ENCODE measurements at places on chromosomes 6 and 20.

- DNase-seq = no peak
Observed at GRCh38 chr6:11950109-11950508, 62.0 kb upstream of the HIVEP1 start.

DNA sequence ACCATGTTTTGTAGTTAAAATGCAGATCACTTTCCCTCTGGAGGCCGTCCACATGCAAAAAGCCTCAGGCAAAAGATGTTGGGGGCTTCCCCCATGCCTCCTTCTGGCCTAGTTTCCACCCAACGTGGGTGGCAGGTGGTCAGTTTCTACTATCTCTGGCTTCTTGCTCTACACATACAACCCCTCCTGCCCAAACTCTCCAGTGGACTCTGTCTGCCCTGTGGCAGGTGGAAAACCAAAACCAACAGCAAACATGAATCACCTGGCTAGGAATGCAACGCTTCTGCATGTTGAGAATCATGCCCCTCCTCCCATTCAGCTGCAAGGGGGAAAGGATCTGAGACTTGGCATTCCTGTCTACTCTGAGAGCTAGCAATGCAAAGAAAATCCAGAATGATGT lies 94.8 kb downstream of the MBOAT1 start:
- no peak for DNase-seq

DNA sequence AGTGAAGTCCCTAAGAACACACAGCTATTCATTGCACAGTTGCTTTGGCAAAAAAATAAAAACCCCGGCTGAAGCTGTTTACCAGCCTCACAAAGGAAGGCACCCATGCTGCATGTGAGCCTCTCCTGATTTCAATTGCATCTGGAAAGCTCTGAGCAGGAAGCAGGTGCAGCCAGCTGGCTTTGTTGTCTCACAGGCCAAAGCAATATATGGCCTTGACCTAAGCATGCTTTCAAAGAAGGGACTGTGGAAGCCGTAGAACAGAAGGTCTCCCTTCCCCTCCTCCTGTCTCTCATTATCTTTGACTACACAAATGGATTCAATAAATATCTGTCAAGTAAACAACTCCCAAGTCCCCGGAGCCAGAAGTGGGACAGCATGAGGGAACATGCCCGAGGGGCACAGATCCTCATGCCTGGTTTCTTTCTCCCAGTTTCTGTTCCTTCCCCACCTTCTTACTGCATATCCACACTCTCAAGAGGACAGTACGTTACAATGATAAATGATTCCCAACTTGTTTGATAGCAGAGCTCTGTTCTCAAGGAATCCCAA lies 57.2 kb upstream of the PCSK2 start:
- no peak for DNase-seq

- no peak for DNase-seq
Observed at GRCh38 chr6:160082627-160083026, 39.0 kb upstream of the SLC22A1 start.

DNA sequence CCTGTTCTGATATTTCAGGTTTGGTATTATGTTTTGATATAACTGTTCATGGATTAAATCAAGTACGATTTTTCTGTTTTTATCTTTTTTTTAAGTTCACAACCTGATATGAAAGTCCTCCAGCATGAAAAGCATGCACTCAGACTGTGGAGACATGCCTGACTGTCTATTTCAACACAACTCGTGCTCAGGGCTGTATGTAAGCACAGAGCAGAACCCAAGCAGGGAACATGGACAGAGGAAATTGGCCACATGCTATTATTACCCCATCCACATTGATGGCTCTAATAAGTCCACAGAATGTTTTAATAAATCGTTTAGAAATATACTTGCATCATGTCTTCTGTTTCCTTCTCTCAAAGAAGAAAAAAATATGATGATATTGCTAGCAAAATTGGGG lies 730.4 kb downstream of the C6orf118 start:
- DNase-seq = no peak

DNA sequence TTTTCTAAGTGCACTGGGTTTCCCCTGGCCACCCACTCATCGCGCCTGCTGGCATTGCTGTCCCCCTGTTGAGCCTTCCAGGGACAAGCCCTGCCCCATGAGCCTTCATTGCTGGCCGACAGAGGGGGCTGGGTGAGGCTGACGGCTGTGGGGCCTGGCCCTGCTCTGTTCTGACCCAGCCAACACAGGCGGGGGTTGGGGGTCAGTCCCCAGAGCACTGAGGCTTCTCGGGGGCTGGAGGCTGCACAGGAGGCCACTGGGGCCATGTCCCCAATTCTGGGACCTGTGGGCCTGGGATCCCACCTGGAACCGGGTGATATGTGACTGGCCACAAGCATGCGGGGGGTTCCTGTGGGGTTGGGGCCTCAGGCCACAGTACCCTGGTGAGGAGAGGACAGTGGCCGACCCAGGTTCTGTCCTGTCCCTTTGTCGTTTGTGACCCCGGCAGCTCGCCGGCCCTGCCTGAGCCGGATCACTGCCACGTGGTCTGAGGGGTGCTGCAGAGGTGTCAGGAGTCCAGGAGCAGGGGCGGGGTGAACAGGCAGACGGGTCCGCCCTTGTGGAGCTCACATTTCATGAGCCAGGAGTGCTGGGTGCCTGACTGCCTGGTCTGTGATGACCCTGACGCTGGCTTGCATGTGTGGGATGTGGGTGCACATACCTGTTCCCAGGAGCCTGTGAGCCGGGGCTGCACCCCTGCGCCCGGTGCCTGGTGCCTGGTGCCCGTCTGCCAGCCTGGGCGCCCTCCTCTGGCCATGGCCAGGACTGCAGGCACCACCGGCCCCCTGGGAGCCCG lies 2.1 kb upstream of the COL20A1 start:
- peak; percentile 35 for DNase-seq

DNA sequence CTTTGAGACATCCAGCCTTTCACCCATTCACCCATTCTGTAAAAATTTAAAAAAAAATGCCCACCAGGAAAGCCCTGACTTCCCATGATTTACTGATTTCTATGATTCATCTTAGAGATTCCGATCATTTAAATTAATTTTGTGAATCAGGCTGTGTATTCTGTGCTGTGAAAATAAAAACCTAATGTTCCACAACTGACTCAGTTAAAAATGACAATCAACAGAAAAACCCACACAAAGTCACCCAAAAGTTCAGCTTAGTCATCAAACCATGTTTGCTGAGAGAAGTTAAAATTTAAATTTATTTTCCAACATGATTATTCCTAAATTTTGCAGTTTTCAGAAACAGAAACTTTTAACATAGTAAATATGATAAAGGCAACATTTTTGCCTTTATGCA lies 509.9 kb downstream of the TENT5A start:
- no peak for DNase-seq

DNA sequence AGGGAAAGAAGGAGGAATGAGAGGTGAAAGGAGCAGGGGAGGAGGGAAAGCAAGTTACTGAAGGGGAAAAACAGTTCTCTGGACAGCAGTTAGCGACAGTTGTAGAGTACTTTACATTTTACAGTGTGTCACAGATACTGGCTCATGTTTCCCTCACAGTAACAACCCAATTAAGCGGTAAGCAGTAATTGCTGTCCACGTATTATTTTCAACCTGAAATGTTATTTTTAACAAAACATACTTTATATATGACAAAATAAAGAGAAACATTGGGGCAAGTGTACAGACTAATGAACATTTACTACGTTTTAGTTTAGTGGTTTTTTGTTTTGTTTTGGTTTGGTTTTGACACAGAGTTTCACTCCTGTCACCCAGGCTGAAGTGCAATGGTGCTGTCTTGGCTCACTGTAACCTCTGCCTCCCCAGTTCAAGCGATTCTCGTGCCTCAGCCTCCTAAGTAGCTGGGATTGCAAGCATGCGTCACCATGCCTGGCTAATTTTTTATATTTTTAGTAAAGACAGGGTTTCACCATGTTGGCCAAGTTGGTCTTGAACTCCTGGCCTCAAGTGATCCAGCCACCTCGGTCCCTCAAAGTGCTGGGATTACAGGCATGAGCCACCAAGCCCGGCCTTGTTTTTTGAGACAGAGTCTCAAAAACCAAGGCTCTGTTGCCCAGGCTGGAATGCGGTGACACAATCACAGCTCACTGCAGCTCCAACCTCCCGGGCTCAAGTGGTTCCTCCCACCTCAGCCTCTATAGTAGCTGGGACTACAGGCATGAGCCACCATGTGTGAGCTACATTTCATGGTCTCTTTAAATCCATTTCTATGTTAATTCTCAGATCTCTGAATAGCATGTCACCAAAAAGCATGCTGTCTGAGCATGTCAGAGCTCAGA lies 22.6 kb upstream of the BTN3A2 start:
- DNase-seq = no peak

DNA sequence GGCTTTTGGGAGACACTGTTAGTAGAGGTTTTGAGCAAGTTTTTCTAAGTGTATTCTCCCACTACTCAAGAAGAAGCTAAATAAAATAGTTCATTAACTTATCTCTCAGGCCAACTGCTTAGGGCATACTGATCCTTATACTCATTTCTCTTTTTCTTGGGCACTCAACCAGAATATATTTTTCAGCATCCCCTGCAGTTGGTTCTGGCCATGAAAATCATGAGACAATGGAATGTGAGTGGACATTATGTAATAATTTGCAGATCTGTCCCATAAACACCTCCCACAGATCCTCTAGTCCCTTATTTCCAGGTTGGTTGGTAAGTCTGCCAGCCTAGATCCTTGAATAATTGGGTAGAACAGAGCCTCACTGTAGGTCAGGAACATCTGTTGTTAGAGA lies 136.7 kb downstream of the AIG1 start:
- DNase-seq = no peak

DNA sequence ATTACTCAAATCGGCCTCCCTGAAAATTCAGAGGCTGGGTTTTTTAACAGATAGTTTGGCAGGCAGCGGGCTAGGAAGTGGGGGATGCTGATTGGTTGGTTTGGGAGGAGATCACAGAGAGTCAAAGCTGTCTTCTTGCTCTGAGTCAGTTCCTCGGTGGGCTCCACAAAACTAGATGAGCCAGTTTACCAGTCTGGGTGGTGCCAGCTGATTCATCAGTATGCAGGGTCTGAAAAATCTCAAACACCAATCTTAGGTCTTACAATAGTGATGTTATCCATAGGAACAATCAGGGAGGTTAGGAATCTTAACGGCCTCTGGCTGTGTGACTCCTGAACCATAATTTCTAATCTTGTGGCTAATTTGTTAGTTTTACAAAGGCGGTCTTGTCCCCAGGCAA lies 190.7 kb downstream of the C6orf118 start:
- no peak for DNase-seq

GRCh38 chr6:11374036-11375010 lies 141.9 kb upstream of the NEDD9 start:
- no peak for DNase-seq

DNA sequence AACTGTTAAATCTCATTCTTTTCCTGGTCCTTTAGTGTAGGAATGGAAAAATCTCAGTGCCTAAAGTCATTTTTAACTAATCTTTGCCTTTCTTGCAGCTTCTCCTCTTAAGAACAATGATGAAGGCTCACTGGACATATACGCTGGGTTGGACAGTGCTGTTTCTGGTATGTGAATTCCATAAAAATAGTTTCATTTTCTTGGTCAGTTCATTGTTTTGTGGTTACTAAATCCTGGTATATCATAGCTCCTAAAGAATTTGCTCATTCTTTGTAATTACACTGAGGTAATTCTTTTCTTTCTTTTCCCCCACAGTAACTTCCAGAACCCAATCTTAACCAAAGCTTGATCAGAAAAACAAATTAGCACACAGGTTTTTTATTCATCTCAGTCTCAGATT lies 23.4 kb downstream of the CASP8AP2 start:
- no peak for DNase-seq

DNA sequence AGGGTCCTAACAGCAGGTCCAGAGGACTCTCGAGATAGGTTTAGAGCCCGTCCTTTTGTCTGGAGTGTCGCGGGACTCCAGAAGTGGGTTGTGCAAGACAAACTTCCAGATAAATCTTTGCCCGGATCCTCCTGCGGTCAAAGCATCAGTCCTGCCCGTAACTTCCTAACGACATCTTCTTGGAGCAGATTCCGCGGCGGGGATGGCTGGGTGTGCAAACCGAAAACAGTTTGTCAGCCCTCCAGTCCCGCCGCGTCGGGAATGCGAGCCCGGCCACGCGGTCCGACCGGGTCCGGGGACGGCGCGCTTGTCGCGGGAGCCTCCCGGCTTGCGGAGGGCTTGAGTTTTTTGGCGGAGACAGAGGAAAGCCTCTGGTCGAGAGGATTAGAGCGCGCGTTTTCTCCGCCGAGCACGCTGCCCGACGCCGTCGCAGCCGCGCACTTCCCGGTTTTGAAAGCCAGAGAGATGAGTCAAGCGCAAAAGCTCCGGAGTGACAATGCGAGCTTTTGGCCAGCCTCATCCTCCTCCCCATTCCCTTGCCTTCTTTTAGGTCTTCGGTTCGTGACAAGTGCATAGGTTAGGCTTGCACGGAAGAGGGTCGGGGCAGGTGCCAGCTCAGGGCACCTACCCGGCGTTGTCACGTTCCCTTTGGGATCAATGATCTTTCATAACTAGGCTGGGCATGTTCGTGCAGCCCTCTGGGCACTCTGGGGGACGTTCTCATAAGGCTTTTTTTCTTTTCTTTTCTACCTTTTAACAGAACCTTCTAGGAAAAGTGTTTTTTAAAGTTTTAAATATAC lies 91.3 kb upstream of the PRDM1 start:
- peak; percentile 31 for DNase-seq

DNA sequence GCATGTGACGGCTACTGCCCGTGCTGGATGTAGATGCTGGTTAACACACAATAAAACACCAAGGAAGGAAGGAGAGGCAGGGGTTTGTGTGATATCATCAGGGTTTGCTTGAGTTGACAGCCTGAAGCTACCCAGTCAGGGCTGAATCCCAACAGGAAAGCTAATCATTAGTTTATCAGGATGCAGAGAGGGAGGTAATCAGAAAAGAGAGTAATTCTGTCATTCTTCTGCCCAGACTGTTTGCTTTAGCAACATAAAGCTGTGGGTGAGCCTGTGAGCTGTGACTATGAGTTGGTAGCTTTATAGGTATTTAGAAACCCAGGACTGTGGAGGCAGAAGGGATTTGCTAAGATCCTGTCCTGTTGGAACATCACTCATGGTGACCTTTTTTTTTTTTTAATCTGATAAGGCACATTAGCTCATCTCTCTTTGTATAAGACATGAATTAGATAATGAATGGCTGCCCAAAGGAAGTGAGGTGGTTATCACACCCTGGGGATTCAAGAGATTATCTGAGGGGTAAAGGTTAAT lies 79.3 kb downstream of the CAP2 start:
- DNase-seq = no peak

DNA sequence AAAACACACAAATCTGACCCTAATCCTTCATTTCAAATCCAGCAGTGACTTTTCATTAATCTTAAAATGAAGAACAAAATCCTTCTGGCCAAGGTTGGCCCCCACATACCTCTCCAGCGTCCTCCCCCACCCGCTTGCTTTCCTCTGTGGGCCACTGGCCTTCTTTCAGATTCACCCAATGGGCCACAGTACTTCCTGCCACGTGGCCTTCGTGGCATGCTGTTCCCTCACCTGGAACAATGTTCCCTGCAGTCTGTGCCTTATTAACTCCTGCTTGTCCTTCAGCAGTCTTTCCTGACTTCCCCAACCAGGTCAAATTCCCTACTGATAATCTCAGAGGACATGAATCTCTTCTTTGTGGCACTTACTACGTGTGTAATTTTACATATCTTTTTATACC lies 5.3 kb upstream of the GTF2H4 start:
- no peak for DNase-seq

Data from hematopoietic multipotent progenitor cell treated with erythropoietin and hydrocortisone succinate and interleukin-3 and kit ligand, for 8 days (in vitro differentiated cells).